Amygdala (tissue), 56 donors: ENCODE measurements at places on chromosomes 6 and 20.

GRCh38 chr20:40655451-40655850 lies 33.6 kb downstream of the MAFB start:
- DNase-seq = no peak

- DNase-seq = no peak
These were observed 4.5 kb upstream of the SPDEF start for GRCh38 chr6:34560366-34561226.

DNA sequence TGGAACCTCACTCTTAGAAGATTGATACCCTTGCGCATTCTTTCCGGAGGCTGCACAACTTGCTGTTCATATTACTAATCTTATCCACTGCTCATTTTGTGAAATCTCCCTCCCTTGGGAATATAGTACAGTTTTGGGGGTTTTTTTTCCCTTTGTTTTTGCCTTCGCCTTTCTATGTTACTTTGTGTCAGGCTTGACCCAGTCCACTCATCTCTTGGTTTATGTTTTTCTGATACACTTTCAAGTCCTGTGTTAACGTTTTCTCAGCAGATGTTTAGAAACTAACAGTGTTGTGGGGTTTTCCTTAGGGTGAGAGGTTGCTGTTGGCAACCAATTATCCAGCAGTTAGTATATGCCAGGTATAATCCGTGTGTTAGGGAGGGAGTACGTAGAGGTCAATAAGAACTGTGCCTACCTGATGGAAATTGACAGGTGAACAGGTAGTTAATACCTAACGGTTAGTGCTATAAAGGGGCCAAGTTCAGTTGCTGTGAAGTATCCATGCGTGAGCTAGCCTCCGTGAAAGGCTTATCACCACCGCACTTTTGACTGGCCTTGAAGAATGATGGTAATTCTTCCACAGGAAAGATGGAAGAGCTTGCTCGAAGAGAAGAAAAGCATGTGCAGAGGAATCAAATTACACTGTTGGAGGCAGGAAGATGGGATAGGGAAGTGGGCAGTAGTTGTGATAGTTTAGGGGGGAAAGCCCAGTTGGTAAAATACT lies 1.4 kb downstream of the NFYA start:
- no peak for DNase-seq

DNA sequence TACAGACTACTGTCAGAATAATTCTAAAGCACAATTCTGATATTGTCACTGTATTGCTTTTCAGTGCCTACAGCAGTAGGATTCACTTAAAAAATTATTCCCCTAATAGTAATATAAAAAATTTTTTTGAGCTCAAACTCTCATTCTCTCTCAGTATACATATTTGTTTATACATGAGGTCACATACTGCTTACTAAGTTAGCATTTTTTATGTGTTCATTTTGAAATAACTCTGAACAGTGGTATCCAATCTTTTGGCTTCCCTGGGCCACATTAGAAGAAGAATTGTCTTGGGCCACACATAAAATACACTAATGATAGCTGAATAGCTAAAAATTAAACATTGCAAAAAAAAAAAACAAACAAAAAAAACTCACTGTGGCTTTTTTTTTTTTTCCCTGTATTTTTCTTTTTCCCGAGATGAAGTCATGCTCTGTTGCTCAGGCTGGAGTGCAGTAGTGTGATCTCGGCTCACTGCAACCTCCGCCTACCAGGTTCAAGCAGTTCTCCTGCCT lies 38.6 kb downstream of the ASXL1 start:
- DNase-seq = no peak

- no peak for DNase-seq
These were observed 2.5 kb upstream of the HSPA12B start for GRCh38 chr20:3729811-3730540.

DNA sequence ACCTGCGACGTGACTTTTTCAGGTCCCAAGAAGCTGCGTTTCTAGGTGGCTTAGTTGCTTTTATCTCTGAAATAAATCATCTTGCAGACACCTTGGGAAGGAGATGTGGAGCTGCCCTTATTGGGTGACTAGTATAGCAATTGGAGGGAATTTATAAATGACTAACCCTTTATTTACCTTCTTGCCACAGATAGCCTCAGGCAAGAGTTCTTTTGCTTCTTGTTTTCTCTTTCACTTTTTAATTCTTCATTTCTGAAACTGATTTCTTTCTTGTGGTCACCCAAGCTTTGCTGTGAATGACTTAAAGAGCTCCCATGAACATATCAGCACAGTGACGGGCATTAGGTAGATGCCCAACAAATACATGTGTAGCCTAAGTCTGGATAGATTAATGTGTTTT lies 3.0 kb downstream of the ADGRF4 start:
- no peak for DNase-seq

GRCh38 chr6:107122748-107123147 lies 7.4 kb upstream of the BEND3 start:
- DNase-seq = no peak

GRCh38 chr6:57068061-57068460 lies 21.6 kb downstream of the KIAA1586 start:
- no peak for DNase-seq

DNA sequence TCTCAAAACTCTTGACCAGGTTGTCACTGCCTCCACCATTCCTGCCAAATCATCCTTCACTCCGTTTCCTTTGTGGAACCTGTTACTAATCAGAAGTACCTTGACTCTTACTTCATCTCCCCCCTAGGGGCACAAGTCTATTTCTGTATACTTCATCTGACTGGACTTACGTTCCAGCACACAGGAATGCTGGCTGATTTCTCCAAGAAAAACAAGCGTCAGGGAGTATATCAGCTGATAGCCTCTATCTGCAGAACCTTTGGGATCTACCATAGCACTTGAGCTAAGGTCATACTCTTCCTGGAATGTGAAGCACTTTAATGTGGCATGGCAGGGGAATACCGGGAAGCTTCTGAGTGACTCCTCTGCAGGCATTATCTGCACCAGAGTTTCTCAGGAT lies 178.1 kb upstream of the MOCS1 start:
- no peak for DNase-seq

GRCh38 chr20:33394718-33395117 lies 6.6 kb downstream of the CDK5RAP1 start:
- no peak for DNase-seq

DNA sequence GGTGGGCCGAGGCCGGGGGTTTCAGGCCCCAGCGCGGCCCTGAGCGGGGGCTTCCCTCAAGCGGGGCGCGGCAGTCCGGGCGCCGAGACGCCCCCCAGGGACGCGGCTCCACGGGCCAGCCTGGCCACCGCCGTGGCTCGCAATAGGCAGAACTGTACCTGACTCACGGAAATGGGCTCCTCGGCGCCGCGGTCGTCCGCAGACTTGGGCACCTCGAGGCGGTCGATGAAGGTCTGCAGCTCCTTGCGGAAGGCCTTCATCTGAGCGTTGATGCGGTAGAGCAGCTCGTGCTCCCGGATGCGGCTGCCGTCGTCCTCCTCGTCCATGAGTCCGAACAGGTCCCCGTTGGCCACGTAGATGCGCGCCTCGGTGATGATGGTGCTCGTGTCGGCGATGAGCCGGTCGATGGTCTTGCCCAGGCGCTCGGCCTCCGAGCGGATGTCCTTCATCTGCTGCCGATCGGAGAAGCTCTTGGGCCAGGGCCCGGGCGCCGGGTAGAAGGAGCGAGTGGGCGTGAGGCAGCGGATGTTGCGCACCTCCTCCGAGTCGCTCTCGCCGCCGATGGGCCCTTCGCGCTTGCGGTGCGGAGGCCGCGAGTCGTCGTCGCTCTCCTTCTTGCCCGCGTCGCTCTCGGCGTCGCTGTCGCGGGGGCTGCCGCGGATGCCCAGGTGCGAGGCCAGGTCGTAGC lies 16.1 kb upstream of the KIAA0408 start:
- no peak for DNase-seq

DNA sequence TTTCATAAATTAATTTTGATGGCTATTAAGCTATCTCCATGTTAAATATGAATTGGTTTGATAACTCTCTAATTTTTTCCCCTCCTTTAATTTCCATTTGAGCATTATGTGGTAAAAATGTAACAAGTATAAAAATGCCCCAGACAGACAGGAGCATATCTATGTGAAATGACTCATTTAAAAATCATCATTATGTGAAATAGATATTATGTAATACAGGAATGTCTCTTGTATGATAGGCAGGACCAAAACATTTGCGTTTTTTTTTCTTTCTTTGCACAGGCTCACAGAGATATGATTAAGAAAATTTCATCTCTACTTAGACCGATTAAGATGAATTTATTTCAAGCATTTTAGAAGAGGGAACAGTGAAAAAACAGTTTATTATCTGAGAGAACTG lies 95.8 kb downstream of the AKAP7 start:
- DNase-seq = no peak

DNA sequence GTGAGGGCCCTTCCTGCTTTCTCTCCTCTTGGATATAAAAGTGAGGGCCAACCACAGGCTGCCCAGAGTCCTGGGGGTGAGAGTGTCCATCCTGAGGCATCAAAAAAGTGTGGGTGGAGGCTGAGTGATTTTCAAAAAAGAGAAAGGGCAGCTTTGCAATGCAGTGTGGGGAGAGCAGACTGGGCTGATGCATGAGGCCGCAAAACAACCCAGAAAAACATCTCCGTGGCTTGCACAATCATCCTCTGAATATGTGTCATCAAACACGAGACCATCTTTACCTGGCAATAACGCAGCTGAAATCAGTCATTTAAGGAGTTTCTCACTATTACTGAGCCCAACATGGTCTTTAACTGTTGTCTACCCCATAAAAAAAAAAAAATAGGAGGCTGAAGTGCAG lies 191.2 kb upstream of the SOX4 start:
- DNase-seq = no peak

DNA sequence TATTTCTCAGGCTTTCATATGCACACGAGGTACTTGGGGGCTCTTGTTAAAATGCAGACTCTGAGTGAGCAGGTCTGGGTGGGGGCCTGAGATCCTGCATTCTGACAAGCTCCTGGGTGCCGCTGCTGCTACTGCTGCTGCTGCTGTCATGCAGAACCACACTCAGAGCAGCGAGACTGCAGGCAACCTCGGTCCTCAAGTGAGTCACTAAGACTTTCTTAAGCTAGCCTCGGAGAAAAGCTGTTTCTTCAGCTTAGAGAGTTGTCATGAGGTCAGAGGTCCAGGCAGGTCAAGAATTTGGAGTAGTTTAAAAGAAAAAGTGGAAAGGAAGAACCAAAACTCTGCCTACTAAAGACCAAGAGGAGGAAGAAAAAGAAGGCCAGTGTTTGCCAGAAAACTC lies 92.9 kb downstream of the SPTLC3 start:
- DNase-seq = no peak

DNA sequence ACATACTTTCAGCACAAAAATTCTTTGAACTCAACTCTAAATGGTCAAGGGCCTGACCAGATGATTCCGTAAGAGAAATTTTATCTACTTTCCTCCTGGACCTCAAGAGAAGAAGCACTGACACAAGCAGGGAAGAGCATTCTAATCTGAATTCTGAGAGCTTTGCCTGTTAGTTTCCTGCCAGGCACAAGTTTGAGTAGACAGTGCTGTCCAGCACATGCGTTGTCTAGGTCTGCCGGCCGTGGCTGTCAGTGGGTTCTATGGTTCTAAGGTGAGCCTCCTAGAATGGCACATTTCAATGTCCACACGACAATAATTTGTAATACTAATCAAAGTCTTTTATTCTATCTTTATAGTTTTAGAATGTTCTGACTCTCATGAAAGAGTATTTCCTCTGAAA lies 91.9 kb downstream of the RFPL4B start:
- no peak for DNase-seq

DNA sequence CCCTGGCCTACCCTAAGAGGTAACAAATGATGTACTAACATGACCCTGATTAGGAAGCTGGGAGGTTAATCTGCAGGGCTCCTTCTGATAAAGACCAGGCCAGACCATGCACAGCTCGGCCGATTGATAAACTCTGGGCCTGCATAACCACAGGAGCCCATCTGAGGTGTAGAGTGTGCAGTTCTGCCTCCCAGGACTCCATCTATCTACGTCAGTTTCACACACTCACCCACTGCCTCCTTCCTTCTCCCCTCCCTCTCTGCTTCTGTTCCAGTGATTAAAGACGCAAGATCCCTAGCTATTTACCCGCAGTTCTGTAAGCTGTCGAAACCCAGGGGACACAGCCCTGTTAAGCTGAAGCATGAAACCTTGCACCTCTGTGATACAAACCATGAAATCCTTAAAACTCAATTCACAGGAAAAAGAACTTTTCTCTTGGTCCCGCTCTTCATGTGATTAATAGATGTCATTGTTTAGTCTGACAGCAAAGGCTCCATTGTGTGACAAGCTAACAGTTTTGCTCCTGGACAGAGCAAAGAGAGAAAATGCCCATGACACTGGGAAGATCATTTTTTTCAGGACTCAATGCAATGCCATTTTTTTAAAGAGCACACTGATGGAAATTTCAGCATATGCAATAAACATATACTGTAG lies 470.6 kb downstream of the MAFB start:
- DNase-seq = no peak

GRCh38 chr6:57252975-57253374 lies 30.9 kb upstream of the RAB23 start:
- DNase-seq = no peak

GRCh38 chr6:120274547-120274946 lies 925.0 kb upstream of the MAN1A1 start:
- no peak for DNase-seq

DNA sequence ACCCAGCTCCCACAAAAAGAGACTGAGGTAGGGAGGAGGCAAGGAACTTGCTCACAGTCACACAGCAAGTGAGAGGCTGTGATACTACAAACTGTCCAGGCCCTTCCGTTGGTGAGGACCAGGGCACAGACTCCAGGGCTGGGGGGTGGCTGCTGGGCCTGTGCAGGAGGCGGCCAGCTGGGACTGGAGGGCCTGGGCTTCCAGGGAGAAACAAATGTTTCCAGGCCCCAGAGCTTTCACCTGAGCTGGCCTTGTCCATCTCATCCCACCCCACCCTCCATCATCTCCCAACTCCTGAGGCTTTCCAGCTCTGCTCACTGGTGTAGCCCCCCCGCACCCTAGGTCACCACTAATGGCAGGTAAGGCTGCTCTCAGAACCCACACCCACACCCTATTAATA lies 86.0 kb downstream of the GRM4 start:
- DNase-seq = no peak

DNA sequence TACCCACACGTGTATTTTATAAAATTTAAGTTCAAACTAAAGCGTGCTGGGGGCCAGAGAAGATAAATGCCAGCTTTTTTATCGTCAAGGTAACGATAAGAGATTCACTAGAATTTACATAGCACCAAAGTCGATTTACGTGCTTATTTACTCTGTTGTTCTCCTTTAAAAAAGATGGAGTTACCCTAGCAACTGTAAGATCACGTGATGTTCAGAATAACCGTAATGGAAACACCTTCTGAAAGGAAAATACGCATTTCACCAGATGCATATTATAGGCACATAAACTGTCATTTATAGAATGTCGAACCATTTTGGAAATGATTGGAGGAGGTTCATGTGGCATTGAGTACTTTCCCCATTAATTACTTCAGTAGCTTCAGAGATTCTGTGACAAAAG lies 207.6 kb downstream of the TSHZ2 start:
- no peak for DNase-seq

- no peak for DNase-seq
These were observed 154.3 kb downstream of the VEGFA start for GRCh38 chr6:43924222-43924702.

- DNase-seq = peak; percentile 41
These were observed 34.2 kb upstream of the B4GALT5 start for GRCh38 chr20:49747707-49748524.

GRCh38 chr6:33727932-33728331 lies 16.4 kb upstream of the UQCC2 start:
- DNase-seq = no peak
